Stimulated activated naive CD8-positive, alpha-beta T cell treated with anti-CD3 and anti-CD28 coated beads, Interleukin-15, amount 100 ng/mL, for 72 hours (primary cell): ENCODE measurements at places on chromosomes 7 and 10.

DNA sequence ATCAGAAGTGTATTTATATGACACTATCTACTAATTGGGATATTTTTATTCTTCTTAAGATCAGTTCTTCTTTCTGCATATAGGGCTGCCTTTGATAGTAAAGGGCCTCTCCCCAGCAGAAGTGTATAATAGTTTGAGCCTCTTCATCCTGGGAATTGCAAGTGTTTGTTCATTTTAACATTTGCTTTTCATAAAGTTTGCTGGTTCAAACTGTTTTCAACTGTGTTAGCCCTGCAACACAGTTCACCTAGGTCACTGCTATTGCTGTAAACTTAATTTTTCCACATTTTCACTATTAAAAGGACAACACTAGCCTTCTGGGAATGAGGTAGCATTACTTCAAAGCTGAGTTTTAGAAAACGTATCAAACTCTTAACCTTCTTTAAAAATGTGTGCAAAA is 2.8 kb downstream of the JAZF1 start:
- DNase-seq, result no peak

DNA sequence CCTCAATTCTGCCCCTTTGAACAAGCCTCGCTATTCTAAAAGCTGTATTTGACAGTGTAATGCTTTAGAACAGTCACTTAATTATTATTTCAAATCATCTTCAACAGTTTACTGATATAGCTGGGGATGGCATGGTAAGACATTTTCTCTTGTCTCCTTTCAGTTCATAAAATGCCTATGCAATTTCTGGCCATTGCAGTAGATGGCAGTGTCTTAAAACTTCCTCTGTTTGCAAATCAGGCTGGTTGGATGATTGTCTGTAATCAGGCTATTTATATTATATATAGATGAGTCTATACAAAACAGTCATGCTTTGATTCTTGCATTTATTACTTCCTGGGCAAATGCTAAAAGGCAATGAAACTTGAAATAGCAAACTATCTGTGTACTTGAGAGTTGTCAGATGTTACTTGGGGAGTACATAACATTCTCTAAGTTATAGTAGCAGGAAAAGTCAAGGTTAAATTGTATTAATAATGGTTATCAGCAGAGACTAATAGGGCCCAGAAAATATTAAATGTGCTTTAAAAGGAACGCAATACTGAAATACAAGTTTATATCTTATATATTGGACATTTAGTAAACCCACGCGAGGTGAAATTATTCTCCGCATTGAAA is 55.5 kb upstream of the LHFPL3 start:
- DNase-seq, result no peak

DNA sequence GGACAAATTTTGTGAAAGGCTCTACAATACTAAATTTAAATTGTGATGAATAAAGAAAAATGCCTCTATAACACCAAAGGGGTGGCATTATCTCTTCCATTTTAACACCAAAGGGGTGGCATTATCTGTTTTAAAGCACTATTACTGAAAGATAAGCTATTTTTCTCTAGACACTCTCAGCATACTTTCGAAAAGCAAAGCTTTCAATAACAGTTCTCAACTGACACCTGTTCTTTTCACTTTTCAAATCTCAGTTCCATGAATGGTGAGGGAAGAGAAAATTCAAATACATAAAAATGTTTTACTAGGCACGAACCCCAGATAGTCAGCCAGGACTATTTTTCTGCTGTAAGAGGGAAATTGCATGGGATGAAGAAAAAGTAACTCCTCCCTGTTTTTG is 103.8 kb downstream of the CPEB3 start:
- no peak for DNase-seq

DNA sequence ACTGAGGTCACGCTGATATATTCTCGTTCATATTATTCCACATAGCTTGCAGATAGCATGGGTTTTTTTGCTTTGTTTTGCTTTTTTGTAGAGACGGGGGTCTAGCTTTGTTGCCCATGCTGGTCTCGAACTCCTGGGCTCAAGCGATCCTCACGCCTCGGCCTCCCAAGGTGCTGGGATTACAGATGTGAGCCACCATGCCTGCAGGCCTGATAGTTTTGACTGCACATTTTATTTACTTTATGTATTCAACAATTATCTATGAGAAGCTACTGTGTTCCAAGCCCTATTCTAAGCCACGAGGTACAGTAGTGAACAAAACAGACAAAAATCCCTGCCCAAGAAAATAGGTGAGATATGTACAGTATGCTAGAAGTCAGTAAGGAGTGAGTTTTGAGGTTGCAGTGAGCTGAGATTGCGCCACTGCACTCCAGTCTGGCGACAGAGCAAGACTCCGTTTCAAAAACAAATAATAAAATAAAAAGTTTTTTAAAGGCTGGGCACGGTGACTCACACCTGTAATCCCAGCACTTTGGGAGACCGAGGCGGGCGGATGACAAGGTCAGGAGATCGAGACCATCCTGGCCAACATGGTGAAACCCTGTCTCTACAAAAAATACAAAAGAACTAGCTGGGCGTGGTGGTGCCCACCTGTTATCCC is 1.3 kb upstream of the YWHAG start:
- no peak for DNase-seq

DNA sequence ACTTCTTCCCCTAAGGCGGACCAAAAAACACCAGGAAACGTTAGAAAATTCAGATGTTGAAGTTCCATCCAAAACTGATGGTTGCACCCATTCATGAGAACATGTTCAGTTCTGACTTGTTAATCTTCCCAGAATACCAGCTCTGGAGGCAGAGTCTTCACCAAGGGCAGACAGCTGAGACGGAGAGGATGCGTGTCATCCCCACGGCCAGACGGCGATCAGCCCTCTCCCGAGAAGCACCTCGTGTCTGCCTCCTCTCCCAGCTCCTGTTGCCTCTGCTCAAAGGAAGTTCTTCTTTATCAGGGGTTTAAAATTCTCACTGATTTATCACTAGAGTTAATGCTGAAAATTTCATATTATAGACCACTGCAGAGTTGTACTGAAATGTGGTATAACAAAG is 269.7 kb downstream of the ZMYND11 start:
- no peak for DNase-seq

DNA sequence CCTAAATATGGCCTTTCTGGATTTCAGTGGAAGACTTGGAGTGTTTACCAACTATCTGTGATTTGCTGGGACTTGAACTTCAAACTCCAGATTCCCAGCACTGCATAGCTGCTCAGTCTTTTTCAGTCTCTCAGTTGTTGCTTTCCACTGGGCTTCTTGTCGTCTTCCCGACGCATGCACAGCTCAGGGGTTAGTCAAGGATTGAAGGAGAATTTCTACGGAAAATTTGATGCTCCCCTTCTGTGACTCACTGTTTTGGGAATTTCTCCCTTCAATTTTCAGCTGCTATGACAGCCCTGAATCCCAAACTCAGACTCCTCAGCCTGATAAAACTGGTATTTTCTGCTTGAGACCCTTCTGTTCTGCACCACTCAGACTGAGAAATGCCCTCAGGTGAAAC is 91.7 kb downstream of the CYP26A1 start:
- DNase-seq, result no peak

GRCh38 chr10:80767963-80768362 is 230.3 kb downstream of the SH2D4B start:
- no peak for DNase-seq

GRCh38 chr10:13457958-13458686 is 70.7 kb downstream of the BEND7 start:
- no peak for DNase-seq

- DNase-seq, result no peak
These were observed 6.0 kb downstream of the ATP6V1F start for GRCh38 chr7:128868624-128869137.

DNA sequence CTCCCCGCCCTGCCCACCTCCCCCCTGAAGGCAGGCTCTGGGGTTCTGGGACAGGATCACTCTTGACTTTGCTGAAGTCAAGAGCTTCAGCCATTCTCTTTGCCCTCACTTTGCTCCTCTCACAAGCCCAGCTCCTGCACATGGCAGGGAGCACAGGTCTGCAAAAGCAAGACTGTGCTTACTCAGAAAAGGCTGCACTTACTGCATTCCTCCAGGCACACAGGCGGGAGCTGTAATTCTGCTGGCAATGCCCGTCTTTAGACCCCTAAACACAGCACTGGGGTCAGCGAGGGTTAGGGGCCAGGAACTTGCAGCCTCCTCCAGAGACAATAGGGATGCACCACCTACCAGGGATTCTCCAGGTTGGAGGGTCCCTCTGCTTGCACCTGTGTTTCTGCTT is 523.7 kb downstream of the TCERG1L start:
- no peak for DNase-seq

GRCh38 chr7:65268782-65269149 is 104.9 kb upstream of the ZNF92 start:
- no peak for DNase-seq

GRCh38 chr10:130190737-130191115 is 54.5 kb downstream of the GLRX3 start:
- DNase-seq, result no peak

- no peak for DNase-seq
These were observed 33.3 kb downstream of the FOXK1 start for GRCh38 chr7:4715410-4715776.

GRCh38 chr7:134690016-134690415 is 43.4 kb downstream of the BPGM start:
- no peak for DNase-seq

- no peak for DNase-seq
These were observed 118.4 kb upstream of the ANK3 start for GRCh38 chr10:60508037-60508436.

DNA sequence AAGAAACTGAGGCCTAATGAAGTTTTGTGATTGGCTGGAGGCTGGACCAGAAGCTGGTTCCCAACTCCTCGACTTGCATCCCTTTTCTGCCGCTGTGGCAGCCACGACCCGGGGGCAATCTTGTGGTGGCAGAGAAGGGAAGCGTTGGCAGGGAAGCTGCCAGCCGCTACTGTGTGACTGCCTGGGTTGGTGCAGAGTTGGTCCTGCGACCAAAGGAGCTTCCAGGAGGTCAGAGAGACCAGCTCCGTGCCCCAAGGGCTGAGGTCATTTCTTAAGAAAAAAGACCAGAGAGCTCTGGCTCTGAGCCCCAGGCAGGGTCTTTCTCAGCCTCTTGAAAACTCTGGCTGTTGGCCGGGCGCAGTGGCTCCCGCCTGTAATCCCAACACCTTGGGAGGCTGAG is 47.2 kb downstream of the PRF1 start:
- no peak for DNase-seq

DNA sequence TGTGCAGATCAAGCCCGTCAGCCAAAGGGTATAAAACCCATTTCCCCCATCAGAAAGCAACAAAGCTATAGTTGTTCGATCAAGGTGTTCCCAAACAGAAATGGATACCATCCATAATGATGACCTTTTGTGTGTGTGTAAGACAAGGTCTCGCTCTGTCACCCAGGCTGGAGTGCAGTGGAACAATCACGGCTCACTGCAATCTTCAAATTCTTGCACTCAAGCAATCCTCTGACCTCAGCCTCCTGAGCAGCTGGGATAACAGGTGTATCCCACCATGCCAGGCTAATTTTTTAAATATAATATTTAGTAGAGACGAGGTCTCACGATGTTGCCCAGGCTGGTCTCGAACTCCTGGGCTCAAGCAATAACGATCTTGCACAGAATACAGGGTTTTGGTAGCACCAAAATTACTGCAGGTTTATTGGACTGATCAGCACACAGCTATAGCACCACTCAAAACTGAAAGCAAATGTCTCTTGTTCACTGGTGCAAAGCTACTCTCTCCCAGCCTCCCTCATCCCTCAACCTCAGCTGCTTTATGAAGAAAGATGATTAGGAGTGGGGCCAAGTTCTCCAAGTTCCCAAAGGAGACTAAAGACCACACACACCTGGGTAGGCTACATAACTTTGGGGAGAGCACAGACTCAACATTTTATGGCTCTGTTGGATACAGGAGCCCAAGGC is 80.5 kb downstream of the ABI1 start:
- no peak for DNase-seq

- no peak for DNase-seq
These were observed 38.7 kb upstream of the ZNF32 start for GRCh38 chr10:43687373-43687772.

GRCh38 chr7:51261950-51262795 is 54.4 kb downstream of the COBL start:
- no peak for DNase-seq

GRCh38 chr10:50152792-50153272 is 85.1 kb downstream of the WASHC2A start:
- DNase-seq, result no peak

DNA sequence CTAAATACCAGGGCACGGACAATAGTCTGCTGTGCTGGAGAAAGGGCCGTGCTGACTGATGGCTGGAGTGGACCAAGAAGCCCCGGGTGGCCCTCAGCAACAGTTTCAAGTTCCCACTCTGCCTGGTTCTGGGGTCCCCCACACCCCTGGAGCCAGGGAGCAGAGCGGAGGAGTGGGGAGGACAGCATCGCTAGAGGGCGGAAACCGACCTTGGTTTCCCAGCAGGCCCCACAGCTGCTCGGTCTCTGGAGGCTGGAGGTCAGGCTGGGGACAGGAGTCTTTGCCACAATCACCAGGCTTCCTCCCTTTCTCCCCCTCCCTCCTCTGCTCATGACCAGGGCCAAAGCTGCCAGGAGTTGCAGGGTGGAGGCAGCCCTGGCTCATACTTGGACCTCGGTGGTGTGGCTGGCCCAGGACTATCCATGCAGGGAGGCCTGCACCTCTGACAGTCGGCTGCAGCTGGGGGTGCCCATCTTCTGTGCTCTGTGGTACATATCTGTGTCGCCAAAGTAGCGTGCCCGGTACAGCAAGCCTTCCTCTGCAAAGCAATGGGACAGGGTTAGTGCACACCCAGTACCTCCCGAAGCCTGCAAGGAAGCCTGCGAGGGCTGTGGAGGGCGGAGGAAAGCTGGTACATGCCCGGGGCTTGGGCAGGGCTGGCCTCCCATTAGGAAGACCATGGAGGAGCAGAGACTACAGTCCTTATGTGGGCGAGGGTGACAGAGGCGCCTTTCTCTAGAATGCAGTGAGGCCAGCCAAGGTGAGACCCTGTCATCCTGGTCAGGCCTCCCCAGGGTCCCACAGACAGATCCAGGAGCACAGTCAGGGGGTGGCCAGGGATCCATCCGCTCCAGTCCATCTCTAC is 19.1 kb downstream of the DNAJB12 start:
- DNase-seq, result peak; percentile 65

- DNase-seq, result peak; percentile 21
These were observed 66.8 kb downstream of the LYZL2 start for GRCh38 chr10:30562787-30563186.

GRCh38 chr7:116824449-116824848 is 37.9 kb upstream of the CAPZA2 start:
- no peak for DNase-seq

- no peak for DNase-seq
These were observed 46.0 kb downstream of the ST7 start for GRCh38 chr7:116999311-116999710.

GRCh38 chr7:64892116-64892515 is 11.0 kb upstream of the ZNF273 start:
- no peak for DNase-seq
